ENCODE measurements at places on chromosomes 5 and 9.

DNA sequence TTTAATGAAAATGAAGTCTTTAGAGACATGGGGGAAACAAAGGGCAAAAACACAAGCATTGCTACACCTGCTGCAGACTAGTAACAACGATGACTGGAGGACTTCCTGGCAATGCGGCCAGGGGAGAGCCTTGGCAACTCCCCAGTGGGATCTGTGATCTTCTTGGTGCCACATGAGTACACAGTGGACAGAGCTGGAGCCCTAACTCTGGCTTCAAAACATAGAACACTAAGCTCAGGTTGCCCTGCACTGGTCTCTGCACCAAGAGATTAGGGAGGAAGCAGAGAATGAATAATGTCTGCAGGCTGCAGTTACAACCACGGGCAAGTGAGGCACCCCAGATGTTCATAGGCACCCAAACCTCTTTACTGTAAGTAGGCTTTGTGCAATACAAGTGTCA, 91.1 kb downstream of the MRPS27 start:
- DNase-seq = no peak

DNA sequence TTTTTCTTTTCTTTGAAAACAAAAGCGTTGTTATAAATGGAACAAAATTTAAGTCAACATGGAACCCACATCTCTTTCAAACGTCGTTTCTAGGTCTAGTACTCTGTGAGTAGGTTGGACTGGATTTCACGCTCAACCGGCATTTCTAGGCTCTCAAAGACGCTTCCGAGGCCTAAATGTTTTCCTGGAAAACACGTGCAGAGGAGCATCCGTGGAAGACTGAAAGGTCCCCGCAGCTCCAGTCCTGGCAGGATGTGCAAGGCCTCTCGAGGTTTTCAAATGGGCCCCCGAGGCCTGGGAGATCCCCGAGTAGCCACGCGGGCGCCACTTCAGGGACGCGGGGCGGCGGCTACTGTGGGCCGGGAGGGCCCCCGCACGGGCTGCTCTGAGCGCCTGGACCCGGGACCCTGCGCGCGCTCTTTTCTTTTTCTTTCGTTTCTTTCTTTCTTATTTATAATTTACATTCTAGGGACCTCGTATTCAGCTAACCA, 4.2 kb upstream of the IRX2 start:
- no peak for DNase-seq

- no peak for DNase-seq
These were observed 16.7 kb upstream of the NDFIP1 start for GRCh38 chr5:142091922-142092321.

GRCh38 chr9:35801328-35802128, 10.1 kb downstream of the NPR2 start:
- DNase-seq = no peak

GRCh38 chr9:70006306-70006705, 37.3 kb upstream of the MAMDC2 start:
- DNase-seq = no peak

DNA sequence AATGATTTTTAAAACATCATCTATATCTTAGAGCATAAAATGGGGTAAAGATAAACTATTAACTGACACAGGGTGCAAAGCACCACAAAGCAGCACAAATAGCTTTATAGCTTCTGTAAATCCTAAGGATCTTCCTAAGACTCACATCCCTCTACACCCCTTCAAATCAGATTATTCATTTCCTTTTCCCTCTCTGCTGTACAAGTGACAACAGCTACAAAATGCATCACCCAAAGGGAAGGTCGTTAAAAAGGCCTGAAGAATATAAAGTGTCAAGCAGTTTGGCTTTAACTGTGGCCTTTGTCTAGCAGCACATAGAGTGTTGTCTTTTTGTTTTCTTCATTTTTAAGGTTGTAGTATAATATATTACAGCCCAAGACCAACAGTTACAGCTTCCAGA, 422.1 kb downstream of the PDE4D start:
- no peak for DNase-seq

- no peak for DNase-seq
These were observed 95.8 kb downstream of the CNTLN start for GRCh38 chr9:17230646-17231045.

DNA sequence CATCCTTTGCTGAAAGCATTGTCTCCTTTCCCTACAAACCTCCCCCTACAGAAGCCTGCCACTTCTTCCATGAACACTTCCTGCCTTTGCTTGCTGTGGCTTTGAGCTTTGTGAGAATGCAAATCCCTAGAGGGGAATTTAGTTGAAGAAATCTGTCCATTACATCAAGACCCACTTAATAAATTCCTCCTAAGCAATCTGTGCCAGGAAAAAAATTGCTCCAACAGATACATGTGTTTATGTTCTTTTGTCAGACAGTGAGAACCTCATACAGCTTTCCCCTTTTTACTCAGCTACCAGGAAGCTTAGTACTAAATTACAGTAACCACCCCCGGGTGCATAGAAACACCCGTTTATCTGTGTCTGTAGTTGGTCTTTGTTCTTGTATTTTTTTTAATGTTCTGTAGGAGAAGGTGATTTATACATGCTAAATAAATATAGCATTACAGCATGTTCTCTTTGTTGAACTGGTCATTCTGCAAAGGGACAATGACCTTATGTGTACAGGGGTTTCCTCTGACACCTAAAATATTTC, 43.9 kb downstream of the SH3TC2 start:
- no peak for DNase-seq

GRCh38 chr9:37971691-37972090, 67.8 kb upstream of the SLC25A51 start:
- no peak for DNase-seq

- DNase-seq = no peak
These were observed 1.6 kb downstream of the BSPRY start for GRCh38 chr9:113350937-113351336.

- no peak for DNase-seq
These were observed 21.0 kb upstream of the RNF180 start for GRCh38 chr5:64144425-64145215.

- no peak for DNase-seq
These were observed 49.2 kb upstream of the STXBP1 start for GRCh38 chr9:127562841-127563401.

DNA sequence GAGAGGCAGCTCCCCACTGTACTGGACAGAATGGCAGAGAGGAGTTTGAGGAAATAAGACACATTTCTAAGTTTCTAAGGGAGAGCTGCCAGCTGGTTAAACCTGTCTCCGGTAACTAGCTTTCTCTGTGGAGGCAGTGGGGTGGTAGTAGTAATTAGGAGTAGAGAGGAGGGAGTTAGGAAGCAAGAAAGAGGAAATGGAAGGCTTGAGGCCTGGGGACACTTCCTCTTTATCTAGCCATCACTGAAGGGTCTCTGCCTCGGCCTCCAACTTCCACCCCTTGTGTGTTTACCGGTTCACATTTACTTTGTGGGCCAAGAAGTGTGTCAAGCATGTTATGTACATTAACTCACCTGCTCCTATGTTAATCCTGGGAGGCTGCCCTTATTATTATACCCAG, 462.2 kb upstream of the DMAC1 start:
- no peak for DNase-seq
